ENCODE measurements at places on chromosomes 3 and 15.

DNA sequence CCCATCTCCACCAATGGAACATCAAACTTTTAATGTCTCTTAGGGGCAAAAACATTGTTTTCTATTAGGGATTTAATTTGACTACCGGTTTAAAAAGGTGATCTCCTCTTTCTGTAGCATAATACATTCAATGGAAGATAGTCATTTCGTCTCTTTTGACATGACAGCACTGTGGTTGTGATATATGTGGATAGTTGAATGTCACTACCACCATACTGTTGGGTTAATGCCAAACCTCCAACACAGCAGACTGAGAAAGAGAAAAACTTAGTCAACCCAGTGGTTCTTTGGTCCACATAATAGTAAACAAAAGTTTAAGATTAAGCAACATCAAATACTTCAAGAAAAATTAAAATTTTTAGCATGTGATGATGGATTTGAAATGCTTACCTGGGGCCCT, 530.4 kb downstream of the AGBL1 start:
- no peak for DNase-seq

DNA sequence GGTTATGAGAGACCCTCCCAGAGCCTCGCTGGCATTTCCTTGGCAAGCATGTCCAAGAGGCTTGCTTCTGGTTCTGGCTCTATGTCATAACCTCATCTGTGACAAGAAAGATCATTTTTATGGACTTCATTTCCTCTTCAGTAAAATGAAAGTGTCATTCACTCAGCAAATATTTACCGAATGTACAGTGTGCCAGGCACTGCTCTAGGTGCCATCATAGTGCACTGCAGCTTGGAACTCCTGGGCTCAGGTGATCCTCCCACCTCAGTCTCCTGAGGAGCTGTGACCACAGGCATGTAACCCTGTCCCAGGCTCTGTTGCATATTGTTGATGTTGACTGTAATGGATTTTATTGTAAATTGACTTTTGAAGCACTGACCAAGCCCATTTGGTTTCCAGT, 18.7 kb upstream of the ITPKA start:
- no peak for DNase-seq

DNA sequence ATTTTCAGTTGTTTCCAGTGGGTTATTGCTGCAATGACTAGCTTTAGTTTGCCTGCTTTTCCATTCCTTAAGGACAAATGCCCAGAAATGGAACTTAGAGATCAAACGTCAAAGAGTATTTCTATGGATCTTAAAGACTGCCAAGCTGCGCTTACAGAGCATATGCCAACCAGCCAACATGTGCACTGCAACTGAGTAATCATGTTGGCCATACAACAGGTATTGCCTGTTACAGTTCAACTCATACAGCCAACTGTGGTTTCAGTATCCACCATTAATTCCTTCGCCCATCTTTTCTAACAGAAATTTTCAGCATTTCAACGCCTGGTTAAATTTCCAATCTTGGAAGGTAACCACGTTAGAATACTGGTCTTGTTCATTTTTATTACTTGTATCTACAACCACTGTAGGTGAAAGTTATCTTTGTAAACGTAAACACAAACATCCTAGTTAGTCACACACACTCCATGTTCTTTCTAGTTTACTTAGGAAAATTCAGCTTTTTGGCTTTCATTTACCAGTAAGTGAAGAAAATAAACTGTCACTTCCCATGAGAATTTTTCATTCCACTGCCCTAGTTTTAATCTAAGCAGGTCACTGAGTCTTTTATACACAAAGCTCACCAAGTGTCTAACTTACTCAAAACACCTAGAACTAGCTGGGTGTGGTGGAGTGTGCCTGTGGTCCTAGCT, 3.9 kb downstream of the RPL32 start:
- no peak for DNase-seq

DNA sequence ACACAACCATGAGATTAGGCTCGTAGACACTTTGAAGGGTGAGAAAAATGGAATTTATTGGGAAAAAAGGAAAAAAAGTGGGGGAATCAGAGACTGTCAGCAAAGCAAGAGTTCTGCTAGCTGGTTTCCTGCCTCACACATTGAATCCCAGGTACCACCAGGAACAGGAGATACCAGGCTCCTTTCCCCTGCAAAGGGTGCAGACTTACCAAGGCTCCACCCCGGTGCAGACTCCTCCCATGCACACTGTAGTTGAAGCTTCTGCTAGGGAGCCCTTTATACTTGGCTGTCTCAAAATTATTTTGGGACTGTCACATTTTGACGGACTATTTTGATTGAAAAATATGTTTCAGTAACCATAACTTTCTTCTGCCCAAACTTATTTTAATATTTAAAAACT, 819.9 kb upstream of the GBE1 start:
- DNase-seq, result no peak

GRCh38 chr3:189772584-189772983, 141.4 kb downstream of the TP63 start:
- no peak for DNase-seq

- no peak for DNase-seq
These were observed 84.4 kb upstream of the RGMA start for GRCh38 chr15:93173369-93173768.

DNA sequence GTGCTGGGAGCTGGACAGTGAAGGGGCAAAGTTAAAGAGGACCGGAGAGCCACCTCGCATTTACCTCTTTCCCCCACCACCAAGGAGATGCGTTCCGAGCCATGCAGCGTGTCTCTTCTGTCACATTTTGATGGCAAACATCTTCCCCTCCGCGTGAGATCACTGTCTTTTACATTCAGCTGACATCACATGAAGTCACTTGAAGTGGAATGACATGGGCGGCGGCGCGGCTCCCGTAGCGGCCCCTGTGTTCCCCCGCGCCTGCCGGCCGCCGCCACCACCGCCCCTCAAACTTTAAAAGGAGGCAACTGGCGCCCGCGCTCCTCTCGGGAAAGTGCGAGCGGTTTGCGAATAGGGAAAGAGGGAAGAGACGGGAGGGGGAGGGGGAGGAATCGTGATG, at the start of gene FEZF2:
Gene FEZF2 (minus strand): TSS at position 336 of the 400 bp plus-strand sequence. CDS start 682 bp downstream, outside the sequence.
- DNase-seq, result no peak

DNA sequence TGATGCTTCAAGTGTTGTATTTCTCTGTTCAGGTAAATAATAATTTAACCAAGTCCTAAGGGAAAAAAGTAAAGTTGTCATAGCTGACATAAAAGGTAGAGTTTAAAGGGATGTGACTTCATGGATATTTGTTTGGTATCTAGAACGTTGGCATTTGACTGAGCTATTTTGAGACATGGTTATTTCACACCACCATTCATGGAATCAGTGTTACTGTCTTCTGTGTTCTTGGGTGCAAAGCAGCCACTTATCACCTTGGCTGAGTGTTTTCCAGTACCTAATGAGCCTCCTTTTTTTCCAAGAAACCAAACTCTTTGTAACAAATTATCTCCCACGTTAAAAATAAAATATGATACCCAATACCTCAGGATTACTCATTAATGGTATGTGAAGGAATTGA, 155.8 kb downstream of the GHSR start:
- DNase-seq, result no peak

DNA sequence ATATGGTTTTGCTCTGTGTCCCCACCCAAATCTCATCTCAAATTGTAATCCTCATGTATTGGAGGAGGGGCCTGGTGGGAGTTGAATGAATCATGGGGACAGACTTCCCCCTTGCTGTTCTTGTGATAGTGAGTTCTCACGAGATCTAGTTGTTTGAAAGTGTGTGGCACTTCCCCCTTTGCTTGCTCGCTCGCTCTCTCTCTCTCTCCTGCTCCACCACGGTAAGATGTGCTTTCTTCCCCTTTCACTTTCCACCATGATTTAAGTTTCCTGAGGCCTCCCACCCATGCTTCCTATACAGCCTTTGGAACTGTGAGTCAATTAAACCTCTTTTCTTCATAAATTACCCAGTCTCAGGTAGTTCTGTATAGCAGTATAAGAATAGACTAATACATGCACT, 60.7 kb downstream of the GSK3B start:
- DNase-seq, result no peak

DNA sequence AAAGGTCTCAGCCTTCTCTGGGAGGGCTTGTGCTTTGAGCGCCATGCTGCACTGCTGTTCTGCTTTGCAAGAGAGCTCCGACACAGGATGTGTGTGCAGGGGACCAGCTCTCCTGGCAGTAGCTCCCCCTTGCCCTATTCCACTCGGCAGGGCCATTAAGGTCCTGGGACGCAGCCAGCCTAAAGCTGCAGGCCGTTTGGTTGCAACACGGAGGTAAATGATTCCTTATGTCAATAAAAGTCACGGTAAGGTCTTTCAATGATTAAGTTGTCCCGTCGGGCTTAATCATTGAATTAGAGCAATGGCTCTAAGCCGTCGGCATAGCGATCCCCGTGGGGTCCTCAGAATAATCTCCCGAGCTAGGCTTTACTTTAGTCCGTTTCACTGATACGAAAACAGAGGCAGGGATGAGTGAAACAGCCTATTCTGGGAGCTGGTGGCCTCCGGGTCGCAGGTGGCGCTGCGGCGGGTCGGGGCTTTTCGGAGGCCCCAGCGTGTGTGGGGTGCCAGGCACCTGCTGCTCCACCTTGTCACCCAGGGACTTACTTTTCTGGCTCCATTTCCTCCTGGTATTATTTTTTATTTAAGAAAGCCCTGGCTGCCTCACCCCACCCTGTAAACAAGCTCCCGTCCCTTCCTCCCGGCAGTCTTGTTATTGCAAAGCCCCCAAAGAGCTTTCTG, 525.2 kb downstream of the OCA2 start:
- DNase-seq, result no peak

DNA sequence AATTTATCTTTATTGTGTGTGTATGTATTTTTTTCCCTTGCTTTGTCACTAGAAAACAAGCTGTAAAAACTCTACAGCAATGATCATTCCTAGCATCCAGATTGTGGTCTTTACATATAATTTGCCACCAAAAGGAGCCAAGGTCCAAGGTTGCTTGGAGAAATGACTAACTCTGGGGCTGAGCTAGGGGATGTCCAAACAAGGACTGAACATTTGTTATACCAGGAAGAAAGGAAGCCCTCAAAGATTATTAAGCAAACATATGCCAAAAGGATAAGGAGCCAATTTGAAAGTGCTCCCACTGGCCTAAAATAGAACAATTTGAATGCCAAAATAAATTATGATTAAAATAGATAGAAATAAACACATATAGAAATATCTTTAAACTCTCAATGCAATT, 293.3 kb downstream of the ZIC1 start:
- DNase-seq, result no peak

GRCh38 chr3:187960820-187961219, 193.1 kb upstream of the LPP start:
- no peak for DNase-seq

DNA sequence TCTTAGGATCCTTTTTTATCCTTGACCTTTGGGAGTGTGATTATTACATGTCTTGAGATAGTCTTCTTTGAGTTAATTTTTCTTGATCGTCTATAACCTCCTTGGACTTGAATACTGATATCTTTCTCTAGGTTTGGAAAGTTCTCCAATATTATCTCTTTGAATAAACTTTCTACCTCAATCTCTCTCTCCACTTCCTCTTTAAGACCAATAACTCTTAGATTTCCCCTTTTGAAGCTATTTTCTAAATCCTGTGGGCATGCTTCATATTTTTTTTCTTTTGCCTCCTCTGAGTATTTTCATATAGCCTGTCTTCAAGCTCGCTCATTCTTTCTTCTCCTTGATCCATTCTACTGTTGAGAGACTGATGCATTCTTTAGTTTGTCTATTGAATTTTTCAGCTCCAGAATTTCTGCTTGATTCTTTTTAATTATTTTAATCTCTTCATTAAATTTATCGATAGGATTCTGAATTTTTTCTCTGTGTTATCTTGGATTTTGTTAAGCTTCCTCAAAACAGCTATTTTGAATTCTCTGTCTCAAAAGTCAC, 12.1 kb downstream of the USF3 start:
- DNase-seq, result no peak

DNA sequence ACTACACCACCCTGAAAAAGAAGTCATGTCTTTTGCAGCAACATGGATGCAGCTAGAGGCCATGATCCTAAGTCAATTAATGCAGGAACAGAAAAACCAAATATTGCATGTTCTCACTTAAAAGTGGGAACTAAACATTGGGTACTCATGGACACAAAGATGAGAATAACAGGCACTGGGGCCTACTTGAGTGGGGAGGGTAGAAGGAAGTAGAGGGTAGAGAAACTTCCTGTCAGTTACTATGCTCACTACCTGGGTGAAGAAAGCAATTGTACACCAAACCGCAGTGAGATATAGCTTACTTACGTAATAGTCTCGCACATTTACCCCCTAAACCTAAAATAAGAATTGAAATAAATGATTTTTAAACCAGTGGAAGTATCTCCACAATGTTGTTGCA, 480.5 kb upstream of the ARRDC4 start:
- DNase-seq, result no peak

DNA sequence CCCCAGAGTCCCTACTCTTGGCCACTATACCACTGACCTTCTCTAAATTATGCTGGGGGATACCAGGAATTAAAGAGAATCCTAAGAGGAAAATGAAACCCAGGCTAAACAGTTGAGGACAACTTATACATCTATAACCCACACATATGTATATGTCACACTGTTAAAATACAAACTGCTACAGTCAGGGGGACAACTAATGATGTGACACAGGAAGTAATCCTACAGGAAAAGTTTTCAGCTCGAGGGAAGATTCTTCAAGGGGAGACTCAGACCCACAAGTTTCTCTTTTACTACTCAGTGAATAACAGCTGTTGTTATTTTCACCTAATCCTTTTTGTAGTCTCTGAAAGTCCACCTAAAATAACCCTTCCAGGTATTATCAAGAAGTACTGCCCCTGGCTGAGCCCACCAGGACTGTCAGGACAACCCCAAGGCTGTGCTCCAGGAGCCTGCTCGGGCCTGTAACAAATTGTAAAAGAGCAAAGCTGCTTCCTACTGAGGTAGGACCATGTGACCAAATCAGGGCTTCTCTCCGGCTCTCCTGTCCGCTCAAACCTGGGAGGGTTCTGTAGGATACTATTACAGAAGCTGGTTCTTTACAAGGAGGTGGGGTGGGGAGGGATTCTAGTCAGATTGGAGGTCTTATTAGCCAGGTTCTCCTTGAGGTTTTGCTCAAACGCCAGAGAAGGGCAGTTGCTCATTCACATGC, 91.6 kb downstream of the SRGAP3 start:
- no peak for DNase-seq

DNA sequence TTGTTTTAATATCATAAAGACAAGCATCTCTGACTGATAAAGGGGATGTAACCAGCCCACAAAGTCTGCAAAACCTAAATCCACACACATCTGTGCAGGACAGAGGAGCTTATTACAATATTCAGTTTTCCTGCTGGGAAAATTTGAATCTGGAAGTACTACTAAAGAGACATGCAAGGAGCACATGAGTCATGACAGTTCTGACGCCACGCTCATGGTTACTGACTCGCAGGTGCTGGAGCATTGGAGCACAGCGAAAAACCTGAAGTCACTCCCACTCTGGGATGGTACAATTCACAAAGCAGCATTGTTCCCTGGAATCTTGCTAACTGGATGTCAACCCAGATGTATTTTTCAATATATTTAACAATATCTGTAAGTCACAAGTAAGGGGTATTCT, 7.6 kb upstream of the ISL2 start:
- DNase-seq, result no peak

GRCh38 chr15:99668533-99669182, 64.6 kb downstream of the LYSMD4 start:
- DNase-seq, result no peak

Measured in NCI-H1436 treated with DMSO at 0.1 percent for 48 hours (cell line).